Stimulated activated CD8-positive, alpha-beta memory T cell treated with anti-CD3 and anti-CD28 coated beads, Interleukin-15, amount 100 ng/mL, for 4 hours (primary cell): ENCODE measurements at places on chromosomes 2 and 18.

DNA sequence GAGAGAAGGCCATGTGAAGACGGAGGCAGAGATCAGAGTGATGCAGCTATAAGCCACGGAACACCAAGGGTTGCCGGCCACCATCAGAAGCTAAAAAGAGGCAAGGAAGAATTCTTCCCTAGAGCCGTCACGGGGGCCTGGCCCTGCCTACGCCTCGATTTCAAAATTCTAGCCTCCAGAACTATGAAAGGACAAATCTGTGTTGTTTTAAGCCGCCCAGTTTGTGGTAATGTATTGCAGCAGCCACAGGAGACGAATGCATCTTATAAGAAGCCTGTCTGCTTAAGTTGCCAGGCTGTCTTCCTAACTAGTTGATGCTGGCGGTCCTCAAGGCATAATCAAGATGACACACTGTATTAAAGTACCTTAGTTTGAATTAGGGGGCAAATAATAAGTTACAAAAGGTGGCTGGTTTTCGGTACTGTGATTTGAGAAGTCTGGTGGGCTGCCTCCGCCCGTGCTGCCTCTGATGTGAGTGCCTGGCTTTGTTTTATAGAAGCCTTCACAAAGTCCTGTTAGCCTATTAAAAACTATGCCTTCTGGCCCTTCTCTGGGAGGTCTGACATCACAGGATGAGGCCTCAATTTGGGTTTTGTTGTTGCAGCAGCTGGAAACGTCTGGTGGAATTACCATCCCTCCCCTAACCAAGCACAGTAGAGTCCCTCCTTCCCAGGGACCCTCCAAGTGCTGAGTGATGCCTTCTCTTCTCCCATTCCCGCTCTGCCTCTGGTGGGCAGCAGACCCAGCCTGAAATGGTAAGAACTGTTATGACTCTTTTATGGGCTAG lies 53.6 kb downstream of the SRD5A2 start:
- no peak for DNase-seq

DNA sequence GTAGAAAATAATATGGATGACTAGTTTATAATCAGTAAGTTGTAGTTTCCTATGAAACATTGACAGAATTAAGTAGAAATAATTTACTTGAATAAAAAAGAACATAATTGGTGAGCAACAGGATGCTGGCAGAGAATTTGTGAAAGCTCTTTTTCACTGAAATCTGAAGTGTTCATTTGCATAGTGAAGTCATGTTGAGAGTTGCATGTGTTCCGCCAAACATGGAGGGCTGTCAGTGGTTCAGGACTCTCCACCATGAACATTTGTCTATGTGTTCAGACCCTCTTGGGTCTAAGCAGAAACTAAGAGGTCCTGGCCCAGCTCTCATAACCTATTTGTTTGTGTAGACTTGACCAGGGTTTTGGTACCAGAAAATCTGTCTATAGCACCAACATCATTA lies 182.5 kb upstream of the LINC00305 start:
- DNase-seq: no peak

GRCh38 chr2:178860551-178860950 lies 53.3 kb upstream of the TTN start:
- DNase-seq: no peak

GRCh38 chr2:70705160-70705850 lies 62.7 kb downstream of the ADD2 start:
- DNase-seq: no peak

DNA sequence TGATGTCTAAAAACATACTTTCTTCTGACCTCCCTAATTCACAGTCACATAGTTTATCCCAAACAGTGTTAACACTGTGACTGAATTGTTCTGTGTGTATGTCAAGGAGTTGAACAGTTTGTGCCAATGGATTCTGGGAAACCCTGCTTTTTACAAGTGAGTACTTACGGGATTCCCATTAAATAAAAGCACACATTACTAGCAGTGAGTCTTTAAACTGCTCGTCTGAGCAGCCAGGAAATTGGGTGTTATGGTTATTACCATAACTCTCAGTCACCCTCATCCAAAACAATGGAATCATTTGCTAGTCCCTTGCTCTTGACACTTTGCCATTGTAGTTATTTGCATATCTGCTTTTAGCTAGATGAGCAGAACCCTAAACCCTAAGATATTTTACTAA lies 209.1 kb downstream of the ZNF385B start:
- no peak for DNase-seq

- no peak for DNase-seq
Measured at GRCh38 chr2:236998236-236998635, 87.5 kb upstream of the COPS8 start.

GRCh38 chr2:60544062-60544461 lies 9.4 kb downstream of the BCL11A start:
- DNase-seq: no peak

GRCh38 chr2:181185948-181186347 lies 205.5 kb downstream of the UBE2E3 start:
- no peak for DNase-seq

- DNase-seq: no peak
Measured at GRCh38 chr18:52069201-52069600, 270.8 kb upstream of the DCC start.

DNA sequence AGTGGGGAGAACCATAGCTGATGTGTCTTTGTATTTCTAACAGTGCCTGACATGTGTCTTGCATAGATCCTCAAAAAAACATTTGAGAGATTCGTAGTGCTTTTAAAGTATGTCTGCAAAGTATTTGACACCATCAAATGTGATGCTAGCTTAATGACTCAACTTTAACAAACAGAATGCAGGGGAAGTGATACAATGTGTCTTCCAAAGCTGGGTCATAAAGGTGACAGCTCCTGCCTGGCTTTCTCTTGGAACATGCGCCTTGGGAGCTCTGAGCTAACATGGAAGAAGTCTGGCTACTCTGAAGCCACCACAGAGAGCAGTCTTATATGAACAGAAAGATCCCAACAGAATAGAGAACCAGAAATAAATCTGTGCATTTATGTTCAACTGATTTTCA lies 78.2 kb downstream of the C1D start:
- DNase-seq: no peak

GRCh38 chr2:11861044-11861443 lies 114.6 kb downstream of the LPIN1 start:
- DNase-seq: no peak

DNA sequence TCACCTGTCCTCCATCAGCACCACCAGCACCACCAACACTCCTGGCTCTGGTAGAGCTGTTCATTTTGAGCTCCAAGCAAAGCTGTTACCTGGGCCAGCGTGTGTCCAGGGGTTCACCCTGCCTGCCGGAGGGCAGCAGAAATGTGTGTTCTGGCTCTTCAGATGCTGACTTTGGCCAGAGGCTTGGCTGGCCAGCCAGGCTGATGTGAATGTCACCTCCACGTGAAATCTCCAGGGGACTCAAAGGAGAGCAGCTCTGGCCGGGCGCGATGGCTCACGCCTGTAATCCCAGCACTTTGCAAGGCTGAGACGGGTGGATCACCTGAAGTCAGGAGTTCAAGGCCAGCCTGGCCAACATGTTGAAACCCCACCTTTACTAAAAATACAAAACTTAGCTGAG lies 33.5 kb downstream of the CIB4 start:
- no peak for DNase-seq

DNA sequence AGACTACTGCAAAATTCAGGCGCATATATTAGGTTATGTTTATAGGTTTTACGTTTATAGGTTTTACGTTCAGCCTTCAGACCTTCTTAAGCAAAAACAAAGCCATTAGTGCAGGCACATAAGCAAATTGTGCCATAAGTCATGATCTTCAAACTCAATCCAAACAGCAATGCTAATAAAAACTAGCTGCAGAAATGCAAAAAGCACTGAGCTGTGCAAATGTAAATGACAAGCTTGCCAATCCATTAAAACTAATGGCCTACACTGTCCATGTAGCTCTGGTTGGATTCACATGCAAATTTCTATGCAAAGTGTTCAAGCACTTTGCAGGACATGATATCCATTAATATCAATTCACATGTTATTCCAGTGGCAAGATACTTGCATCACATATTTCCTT lies 50.9 kb downstream of the LRPPRC start:
- DNase-seq: no peak

DNA sequence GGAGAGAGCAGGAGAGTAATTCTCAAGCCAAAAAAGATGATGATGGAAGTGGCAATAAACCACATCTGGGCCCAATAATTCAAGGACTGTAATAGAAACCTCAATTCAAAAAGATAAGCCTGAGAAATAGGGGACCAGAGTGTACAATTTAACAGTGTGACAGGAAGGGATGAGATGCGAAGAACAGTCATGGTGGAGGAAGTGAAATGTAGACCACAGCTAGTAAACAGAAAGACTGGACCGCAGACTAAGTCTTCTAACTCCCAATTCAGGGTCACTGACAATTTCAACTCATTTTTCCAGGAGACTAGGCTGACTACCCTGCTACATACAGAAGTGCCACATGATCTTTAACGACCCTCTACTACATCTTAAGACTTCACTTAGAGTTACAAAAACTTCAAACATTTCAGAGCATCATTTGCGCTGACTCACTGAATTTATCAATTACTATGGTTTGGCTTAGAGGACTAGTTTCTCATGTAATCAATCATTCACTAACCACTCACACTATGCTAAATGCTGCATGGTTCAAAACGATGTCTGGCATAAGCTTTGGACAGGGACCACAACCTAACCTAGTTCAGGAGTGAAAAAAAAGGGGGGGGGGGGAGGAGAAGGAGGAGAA lies 9.0 kb downstream of the CUL3 start:
- DNase-seq: no peak

DNA sequence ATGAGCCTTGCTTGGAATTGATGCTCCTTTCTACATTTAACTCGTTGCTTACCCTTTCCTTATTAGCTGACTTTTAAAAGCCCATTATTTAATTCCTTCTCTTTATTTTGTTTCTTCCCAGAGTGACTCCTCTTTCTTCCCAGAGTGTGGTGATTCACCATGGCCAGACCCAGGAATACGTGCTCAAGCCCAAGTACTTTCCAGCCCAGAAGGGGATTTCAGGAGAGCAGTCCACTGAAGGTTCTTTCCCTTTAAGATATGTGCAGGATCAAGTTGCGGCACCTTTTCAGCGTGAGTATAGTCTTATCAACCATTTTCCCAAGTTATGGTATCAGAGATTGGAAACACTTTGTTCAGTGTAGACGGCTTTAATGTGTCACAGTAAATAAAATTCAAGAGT lies 163.7 kb downstream of the LTBP1 start:
- no peak for DNase-seq

GRCh38 chr18:12884406-12885323 lies 628 bp upstream of the PTPN2 start:
- no peak for DNase-seq

GRCh38 chr2:105677901-105678300 lies 66.8 kb upstream of the NCK2 start:
- DNase-seq: no peak

DNA sequence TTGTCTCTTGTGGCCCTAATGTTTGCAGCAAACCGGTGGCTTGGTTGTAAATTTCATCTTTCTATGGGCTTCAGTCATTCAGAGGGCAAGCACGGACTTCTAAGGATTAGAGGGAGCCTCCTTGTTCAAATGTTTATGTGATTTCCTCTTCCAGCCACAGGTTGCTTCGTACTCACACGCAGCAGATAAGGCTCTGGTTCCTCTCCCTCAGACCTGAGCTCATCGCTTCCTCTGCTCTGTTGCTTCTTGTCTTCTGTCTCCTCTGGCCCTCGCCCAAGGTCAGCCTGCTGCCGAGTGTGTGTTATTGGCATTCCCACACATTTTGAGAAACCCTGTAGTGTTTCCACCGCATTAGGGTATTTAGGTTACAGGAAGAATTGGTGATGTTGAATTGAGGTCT lies 44.0 kb downstream of the MYL12B start:
- DNase-seq: no peak

GRCh38 chr18:54775686-54776085 lies 52.6 kb upstream of the RAB27B start:
- DNase-seq: no peak

DNA sequence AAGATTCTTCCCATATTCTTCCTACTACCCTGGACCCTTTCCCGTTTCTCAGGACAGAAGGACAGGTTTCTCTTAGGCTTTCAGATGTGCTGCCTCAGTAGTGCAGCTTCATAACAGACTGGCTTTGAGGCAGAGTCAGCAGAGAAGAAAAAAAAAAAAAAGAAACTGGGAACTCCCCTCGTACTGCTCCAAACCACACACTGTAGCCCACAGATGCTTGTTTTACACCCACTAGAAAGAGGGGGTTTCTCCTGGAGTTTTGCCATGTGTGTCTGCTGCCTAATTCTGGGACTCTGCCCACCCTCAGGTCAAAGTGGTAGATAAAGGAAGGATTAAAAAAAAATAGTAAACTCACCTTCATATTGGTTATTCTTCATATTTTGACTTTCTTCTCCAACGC lies 95.9 kb downstream of the NCOA1 start:
- DNase-seq: no peak

DNA sequence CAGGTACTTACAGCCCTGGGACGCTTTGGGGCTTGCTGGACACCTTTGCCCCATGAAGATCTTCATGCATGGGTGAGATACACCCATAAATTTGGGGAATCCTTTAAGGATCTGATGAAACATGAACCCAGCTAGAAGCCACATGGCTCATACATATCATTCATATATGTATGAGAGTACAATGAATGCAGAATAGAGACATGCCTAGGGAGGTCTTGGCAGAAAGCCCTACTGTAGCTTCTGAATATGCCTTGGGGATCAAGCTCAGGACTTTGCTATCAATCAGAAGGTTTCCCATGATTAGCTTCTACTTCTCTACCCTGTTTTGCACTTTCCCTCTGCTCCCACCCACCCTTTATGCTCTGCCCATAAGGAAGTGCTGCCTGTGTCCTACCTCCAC lies 368.4 kb downstream of the LPIN1 start:
- no peak for DNase-seq

DNA sequence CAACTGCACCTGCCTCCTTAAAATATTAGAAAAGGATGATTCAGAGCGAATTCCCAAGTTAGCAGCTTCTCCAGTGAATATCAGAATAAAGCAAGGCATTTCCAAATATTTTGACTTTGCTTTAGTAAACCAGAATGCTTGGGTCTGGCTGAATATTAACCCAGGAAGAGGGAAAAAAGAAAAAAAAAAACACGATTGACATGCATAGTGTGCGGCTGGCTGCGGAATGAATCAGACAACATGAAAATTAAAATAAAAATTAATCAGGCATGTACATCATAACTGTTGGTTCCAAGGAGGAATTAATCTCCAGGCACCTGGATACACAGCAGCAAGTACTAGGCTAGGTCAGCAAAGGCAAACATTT lies 105.8 kb upstream of the NCKAP5 start:
- no peak for DNase-seq

DNA sequence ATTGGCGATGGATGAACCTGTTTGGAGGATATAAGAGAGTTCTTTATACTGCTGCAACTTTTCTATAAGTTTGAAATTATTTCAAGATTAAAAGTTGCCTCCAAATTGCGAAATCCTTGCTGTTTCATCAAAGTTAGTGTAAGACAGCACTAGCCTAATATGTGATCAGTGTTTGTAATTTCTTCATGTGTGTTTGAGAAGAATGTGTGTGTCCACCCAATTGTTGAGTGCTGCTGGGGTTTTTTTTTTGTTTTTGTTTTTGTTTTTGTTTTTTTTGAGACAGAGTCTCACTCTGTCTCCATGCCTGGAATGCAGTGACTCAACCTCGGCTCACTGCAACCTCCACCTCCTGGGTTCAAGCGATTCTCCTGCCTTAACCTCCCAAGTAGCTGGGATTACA lies 33.4 kb downstream of the CDK15 start:
- DNase-seq: no peak

- DNase-seq: peak; percentile 8
Measured at GRCh38 chr2:96470636-96471035, 34.5 kb downstream of the NEURL3 start.
